ENCODE measurements at places on chromosomes 2 and 18. TPM values are rescaled to one million over a fixed set of nuclear protein-coding genes. Genes with fewer than 3 reads are reported as not detected.

- no peak for DNase-seq
- no peaks in the 10 kb centered on the region for H3K27me3 ChIP-seq
- H3K36me3 ChIP-seq: no peaks in the 10 kb centered on the region
- H3K4me3 ChIP-seq: no peak overlapping the region
These were observed 385.9 kb upstream of the CYRIA start for GRCh38 chr2:17051538-17051937.

DNA sequence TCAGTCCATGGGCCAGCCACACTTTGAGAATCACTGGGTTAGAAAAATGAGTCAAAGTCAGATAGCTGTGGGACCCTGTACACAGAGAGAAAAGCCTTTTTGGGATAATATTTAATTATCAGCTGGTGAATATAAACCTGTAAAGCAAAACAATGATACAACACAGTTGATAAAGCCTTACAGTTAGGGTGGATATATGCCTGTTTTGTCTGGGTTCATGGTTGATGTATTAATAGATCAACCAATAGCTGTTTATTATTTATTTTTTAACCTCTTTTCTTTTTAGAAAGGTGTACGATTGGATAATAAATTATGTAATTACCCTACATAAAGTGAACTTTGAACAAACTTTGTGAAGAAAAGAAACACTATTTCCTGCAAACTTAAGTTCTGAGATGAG lies 145.6 kb downstream of the TDRD15 start:
- H3K27me3 ChIP-seq: peaks cover 2% of the 10 kb centered on the region
- no peak overlapping the region for H3K27ac ChIP-seq
- no peaks in the 10 kb centered on the region for H3K4me1 ChIP-seq
- DNase-seq: no peak

The IL36RN gene
- not detected for total RNA-seq

- H3K36me3 ChIP-seq: no peaks in the 10 kb centered on the region
- DNase-seq: no peak
- H3K27me3 ChIP-seq: no peaks in the 10 kb centered on the region
- H3K27ac ChIP-seq: no peak overlapping the region
- H3K4me3 ChIP-seq: no peak overlapping the region
These were observed 100.2 kb downstream of the ICA1L start for GRCh38 chr2:202771336-202771735.

DNA sequence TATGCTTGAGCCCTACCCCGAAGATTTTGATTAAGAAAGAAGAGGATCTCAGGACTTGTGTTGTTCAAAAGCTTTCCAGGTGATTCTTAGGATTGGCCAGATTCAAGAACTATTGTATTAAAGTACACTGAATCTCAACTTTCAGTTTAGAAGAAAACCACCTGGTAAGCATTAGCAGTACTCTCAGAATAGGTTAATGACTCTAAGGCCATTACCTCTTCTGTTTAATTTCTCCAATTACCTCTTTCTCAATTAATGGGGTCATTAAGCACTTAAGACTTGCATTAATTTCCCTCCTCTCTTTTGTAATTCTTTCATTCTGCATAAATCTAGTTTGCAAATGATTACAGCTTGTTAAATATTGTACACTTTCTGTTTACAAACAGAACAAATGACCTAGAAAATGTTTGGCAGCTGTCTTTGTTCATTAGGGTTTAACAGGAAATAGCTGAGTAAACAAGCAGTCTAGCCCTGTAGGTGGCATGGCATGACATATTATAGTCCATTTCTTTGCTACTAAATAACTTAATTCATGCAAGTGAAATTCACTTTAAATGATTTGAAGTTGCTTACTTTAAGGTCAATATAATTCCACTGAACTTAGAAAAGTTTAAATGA lies 20.4 kb upstream of the TDRD15 start:
- H3K4me3 ChIP-seq: no peak overlapping the region
- no peaks in the 10 kb centered on the region for H3K4me1 ChIP-seq
- H3K36me3 ChIP-seq: no peaks in the 10 kb centered on the region
- H3K27me3 ChIP-seq: no peaks in the 10 kb centered on the region

GRCh38 chr2:195307751-195308150 lies 349.3 kb upstream of the SLC39A10 start:
- no peak overlapping the region for H3K27ac ChIP-seq
- H3K36me3 ChIP-seq: no peaks in the 10 kb centered on the region
- no peak overlapping the region for H3K4me3 ChIP-seq
- H3K4me1 ChIP-seq: no peaks in the 10 kb centered on the region
- no peaks in the 10 kb centered on the region for H3K27me3 ChIP-seq

The KCNK3 gene
- total RNA-seq: 0.15 TPM
